NCI-H1092 (cell line): ENCODE measurements at places on chromosomes 12 and 14.

DNA sequence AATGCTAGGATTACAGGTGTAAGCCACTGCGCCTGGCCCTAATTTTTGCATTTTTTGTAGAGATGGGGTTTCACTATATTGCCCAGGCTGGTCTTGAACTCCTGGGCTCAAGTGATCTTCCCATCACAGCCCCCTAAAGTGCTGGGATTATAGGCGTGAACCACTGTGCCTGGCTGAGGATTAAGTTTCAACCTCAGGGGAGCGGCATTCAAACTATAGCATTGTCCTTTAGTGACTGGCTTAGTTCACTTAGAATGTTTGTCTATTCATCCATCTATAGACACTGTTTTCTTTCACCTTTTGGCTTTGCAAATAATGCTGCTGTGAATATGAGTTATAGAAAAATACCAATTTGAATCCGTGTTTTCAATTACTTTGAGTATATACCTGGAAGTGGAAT lies 25.2 kb downstream of the PTPN11 start:
- DNase-seq = no peak

DNA sequence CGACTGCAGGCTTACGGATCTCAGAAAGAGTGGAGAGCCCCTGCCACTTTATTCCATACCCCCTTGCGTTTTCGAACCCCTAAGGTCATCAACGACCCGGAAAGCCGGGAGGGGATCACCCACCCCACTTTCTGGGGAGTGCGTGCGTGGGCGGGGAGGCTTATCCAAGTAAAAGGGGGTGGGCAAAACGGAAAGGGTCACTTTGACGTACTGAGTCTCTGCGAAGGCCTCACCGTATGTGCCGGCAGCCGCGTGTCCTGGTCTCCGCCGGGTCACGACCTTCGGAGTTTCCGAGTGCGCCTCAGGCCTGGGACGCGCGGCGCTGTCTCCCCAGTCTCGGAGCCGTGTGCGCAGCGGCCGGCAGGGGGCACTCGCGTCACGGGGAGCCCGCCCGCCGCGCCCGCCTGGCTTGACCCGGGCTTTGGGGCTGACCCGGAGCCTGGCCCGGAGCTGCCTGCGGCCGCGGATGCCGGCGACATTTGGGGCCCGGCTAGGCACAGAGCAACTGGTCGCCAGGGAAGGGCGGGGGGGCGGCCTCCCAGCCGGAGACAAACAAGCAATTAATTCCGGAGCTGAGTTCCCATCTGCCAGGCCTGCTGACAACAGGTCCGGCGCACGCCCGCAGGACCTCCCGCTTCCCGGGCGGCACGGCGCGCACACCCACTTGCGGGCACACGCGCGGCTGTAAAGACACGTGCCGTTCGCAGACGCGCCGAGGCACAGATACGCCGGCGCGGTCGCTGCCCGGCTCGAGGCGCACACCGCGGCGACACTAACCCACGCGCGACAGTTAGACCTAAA lies 890 bp upstream of the KIF26A start:
- no peak for DNase-seq

GRCh38 chr14:67377916-67378315 lies 17.8 kb downstream of the EIF2S1 start:
- DNase-seq = no peak

DNA sequence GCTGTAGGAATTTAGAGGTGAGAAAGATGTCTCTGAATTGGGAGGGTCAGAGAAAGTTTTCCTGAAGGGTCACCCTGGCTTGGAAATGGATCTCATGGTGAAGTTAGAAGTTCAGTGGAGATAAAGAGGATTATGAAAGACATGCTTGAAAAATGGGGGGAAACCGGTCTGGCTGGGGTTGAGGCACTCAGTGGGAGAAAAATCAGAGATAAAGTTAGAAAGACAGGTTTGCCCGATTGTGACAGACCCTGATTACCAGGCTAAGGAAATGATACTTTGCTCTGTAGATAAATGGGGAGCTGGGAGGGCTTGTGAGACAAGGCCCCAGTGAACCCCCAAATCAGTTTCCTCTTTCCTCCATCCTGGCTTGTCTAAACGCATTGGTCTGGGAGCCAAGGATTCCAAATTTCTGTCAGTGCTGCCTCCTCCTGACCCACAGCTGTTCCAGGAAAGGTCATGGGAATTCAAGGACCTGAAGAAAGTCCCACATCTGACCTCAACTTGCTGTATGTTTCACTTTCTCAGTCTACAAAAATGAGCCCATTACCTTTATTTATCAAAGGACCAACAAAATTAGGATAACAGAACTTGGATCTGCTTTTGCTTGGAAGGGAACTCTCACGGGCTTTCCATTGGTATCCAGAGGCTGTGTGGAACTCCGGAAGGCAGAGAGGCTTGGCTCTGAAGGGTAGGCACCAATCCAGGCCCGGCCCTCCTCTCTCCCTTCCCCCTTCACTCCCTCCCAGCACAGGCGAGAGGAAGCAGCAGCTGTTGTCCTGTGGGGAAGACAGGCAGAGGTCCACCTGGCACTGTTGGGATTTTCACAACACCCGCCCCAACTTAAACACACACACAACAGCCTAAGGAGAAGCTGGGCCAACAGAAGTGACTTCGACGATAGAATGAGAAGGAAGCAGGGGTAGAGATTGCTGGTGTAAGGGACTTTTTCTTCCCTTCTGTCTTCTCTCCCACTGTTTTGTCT lies 3.4 kb upstream of the RNASE7 start:
- peak; percentile 14 for DNase-seq

- peak; percentile 98 for DNase-seq
Measured at GRCh38 chr12:54371328-54372112, 7.2 kb upstream of the GPR84 start.

DNA sequence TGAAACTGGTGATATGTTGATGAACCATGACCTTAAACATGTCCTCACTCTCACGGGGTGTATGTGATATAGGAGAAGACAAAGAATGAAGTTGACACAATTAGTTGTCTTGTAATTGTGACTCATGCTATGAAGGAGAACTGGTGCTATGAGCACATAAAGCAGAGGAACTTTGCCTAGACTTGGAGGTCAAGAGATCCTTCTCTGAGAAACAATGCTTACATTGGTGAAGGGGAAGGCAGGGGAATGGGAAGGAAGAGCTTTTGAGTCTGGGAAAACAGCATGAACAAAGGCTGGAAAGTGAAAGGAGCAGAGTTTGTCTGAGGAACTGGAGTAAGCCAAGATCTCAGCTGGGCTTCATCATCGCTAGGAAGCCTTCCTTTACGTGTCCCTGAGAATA lies 83.2 kb downstream of the MYRFL start:
- no peak for DNase-seq
